Karpas-422 (cell line): ENCODE measurements at places on chromosomes 12 and 14. TPM values are rescaled to one million over a fixed set of nuclear protein-coding genes. Genes with fewer than 3 reads are reported as not detected.

The SP1 gene
- total RNA-seq = 29.9 and 36.5 TPM in 2 replicates

The KIF26A gene
- not detected in 2 replicates for total RNA-seq

The C1QL4 gene
- not detected in 2 replicates for total RNA-seq

GRCh38 chr14:95273001-95273978, 46.4 kb downstream of the CLMN start:
- peak overlapping the region; percentile 99 for H3K27ac ChIP-seq
- H3K4me1 ChIP-seq = peaks cover 97% of the 10 kb centered on the region
- no peaks in the 10 kb centered on the region for H3K36me3 ChIP-seq
- no peak overlapping the region for H3K4me3 ChIP-seq
- no peaks in the 10 kb centered on the region for H3K27me3 ChIP-seq

DNA sequence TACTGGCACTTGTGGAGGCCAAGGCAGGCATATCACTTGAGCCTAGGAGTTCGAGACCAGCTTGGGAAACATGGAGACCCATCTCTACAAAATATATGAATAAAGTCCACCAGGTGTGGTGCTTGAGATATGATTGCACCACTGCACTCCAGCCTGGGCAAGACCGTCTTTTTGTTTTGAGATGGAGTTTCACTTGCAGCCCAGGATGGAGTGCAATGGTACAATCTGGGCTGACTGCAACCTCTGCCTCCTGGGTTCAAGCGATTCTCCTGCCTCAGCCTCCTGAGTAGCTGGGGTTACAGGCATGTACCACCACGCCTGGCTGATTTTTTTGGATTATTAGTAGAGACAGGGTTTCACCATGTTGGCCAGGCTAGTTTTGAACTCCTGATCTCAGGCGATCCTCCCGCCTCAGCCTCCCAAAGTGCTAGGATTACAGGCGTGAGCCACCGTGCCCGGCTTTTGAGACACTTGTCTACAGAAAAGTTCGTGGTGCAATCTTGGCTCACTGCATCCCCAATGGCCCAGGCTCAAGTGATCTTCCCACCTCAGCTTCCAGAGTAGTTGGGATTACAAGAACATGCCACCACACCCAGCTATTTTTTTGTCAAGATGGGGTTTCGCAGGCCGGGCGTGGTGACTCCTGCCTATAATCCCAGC, 16.3 kb upstream of the ATP5F1B start:
- peaks cover 37% of the 10 kb centered on the region for H3K4me1 ChIP-seq
- H3K27me3 ChIP-seq = no peaks in the 10 kb centered on the region
- H3K27ac ChIP-seq = no peak overlapping the region
- H3K36me3 ChIP-seq = peaks cover 29% of the 10 kb centered on the region; the same call in 1 of the 2 replicates
- no peak overlapping the region for H3K4me3 ChIP-seq

DNA sequence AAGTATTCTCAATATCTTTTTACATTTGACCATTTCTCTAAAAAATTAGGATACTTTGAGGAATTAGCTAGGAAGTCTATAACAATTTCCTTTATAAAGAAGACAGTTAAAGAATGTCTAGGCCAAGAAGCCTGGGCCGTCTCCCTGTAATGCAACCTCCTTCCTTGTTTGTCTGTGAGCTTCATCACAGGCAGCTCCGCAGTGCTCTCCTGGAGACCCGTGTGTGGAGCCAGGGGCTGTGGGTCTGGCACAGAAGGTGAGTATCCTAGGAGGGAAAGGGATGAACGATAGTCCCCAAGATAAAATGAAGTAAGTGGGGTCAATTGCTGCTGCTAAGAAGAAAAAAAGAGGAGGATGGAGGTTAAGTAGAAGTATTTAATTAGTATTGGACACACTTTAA, 31.8 kb upstream of the ATP23 start:
- DNase-seq = no peak
- peaks cover 4% of the 10 kb centered on the region for H3K4me1 ChIP-seq
- no peaks in the 10 kb centered on the region for H3K27me3 ChIP-seq
- H3K36me3 ChIP-seq = no peaks in the 10 kb centered on the region
- no peak overlapping the region for H3K4me3 ChIP-seq

- no peak for DNase-seq
- peaks cover 19% of the 10 kb centered on the region for H3K4me1 ChIP-seq
- H3K27ac ChIP-seq = no peak overlapping the region
- H3K36me3 ChIP-seq = 0 out of 2 replicates have a peak, but pooled peaks cover 2% of the 10 kb centered on the region
- no peaks in the 10 kb centered on the region for H3K27me3 ChIP-seq
- no peak overlapping the region for H3K4me3 ChIP-seq
Observed at GRCh38 chr14:23055147-23055550, 2.2 kb downstream of the CDH24 start.

- no peak for DNase-seq
- H3K4me3 ChIP-seq = no peak overlapping the region
- H3K36me3 ChIP-seq = no peaks in the 10 kb centered on the region
- H3K27ac ChIP-seq = no peak overlapping the region
Observed at GRCh38 chr12:68080577-68080976, 79.0 kb downstream of the IFNG start.

GRCh38 chr12:38538319-38538718, 221.7 kb downstream of the ALG10B start:
- no peaks in the 10 kb centered on the region for H3K27me3 ChIP-seq
- H3K27ac ChIP-seq = no peak overlapping the region
- H3K4me1 ChIP-seq = no peaks in the 10 kb centered on the region

DNA sequence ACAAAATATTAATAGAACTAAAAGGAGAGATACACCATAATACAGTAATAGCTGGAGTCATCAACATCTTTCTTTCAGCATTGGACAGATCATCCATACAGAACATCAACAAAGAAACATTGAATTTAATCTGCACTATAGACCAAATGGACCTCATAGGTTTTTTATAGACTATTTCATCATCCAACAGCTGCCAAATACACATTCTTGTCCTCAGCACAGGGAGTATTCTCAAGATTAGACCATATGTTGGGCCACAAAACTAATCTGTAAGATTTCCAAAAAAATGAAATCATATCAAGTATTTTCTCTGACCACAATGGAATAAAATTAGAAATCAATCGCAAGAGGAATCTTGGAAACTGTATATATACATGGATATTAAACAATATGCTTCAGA, 86.9 kb downstream of the FSCB start:
- H3K27ac ChIP-seq = no peak overlapping the region
- no peak overlapping the region for H3K4me3 ChIP-seq

GRCh38 chr12:24573621-24574020, 375.3 kb downstream of the BCAT1 start:
- no peak for DNase-seq
- peaks cover 5% of the 10 kb centered on the region for H3K4me1 ChIP-seq
- H3K27me3 ChIP-seq = no peaks in the 10 kb centered on the region
- no peak overlapping the region for H3K27ac ChIP-seq
- no peak overlapping the region for H3K4me3 ChIP-seq

DNA sequence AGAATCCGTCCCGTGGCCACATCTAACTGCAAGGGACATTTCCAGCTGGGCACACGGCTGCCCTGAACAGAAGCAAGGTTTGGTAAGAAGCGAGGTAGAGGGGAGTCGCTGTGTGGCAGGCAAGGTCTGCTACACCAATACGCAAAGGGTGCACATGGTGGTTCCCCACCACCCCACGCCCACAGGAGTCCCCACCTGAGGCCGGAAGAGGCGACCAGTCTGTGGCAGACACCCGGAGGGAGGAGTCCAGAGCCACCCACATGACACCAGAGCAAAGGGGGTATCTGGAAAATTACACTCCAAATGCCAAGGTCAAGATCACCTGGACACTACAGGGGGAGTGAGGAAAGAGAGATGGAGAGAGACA, 47.1 kb upstream of the GALNT9 start:
- no peaks in the 10 kb centered on the region for H3K27me3 ChIP-seq
- no peaks in the 10 kb centered on the region for H3K4me1 ChIP-seq
- H3K4me3 ChIP-seq = no peak overlapping the region
- H3K27ac ChIP-seq = no peak overlapping the region
- H3K36me3 ChIP-seq = no peaks in the 10 kb centered on the region
